Cortex of kidney (tissue), 1 donor: ENCODE measurements at places on chromosomes 5 and 9.

DNA sequence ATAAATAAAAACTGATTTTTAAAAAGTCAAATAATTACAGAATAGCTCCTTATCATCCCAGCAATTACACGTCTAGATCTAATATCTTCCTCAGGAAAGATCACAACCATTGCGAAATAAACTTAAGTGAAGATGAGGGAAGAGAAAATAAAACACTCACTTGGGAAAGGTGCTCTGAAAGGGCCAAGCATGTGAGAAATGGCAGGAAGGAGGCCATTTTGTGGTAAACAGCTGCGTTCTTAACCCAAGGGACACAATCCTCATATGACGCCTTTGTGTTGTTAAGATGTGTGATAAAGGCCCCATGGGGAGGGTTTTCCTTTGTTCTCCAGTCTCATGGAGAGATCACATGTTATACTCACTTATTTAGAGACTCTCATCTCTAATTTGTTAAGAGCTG is 32.5 kb downstream of the JAKMIP2 start:
- no peak for DNase-seq

- DNase-seq, result no peak
Observed at GRCh38 chr5:93572101-93572607, 8.9 kb downstream of the NR2F1-AS1 start.

DNA sequence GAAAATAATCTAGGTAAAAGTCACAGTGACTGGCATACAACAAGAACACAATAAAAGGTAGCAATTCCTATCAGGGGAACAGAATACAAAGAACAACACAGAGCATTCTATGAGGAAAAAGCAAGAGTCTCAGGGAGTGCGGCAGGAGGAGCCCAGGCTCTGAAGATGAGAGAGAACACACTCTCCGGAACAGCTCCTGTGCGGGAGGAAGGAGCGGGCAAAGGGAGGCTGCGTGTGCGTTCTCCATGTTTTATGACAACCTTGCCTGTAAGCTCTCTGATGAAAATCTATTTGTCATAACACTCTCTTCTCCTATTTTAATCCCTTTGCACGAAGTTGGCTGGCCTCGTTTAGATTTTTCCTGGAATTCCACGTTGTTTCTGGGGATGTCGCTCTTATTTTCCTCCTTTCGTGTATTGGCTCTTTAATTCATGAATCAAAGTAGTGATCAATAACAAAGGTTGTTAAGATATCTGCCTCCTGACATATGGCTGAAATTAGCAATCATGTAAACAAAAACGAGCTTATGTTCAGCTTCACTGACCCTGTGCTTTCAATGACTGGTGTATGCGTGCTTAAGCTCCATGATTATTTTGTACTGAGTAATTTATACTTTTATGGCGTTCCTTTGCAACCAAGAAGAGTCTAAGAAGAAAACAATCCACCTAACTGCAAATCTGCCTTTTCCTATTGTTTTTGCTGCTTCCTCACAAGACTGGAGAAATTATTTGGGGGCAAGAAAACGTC is 109.5 kb downstream of the MYO10 start:
- no peak for DNase-seq

- DNase-seq, result no peak
Observed at GRCh38 chr9:13083963-13084528, 195.4 kb downstream of the MPDZ start.

- no peak for DNase-seq
Observed at GRCh38 chr5:113562828-113563400, 49.4 kb downstream of the YTHDC2 start.

GRCh38 chr9:132160802-132161742 is 786 bp upstream of the NTNG2 start:
- no peak for DNase-seq

GRCh38 chr9:74132986-74133385 is 364.1 kb upstream of the RORB start:
- no peak for DNase-seq

GRCh38 chr5:173472784-173473278 is 143.6 kb downstream of the BOD1 start:
- DNase-seq, result no peak

DNA sequence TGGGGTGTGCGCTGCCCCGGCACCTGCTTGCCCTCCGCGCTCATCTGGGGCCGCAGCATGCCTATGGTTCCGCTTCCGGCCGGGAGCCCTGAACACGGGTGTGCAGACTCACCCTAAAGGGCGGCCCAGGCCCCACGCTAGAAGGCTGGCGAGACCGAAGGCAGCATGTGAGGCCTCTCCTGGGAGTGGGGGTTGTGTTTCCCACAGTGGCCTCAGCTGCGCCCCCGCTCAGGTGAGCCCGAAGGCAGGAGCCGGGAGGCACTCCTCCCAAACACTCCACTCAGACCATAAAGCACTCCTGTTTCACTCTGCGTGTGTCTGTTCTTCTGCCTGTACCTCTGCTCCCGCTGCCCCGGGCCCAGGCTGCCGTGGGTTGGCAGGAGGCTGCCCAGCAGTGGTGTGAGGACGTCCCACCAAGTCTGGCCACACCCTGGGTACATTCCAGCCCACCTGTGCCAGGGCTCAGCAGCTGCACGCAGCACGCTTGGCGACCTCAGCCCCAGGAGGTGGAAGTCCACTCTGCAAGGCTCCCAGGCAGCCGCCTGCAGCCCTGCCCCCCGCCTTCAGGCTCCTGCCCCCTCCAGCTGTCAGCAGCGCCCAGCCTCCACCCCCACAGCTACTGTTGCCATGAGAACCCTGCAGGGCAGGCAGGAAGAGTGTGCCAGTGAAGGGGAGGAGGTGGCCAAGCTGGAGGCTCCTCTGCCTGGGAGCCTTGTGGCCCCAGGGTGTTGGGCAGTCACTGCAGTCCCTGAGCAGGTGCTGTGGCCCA is 1.2 kb upstream of the AJM1 start:
- DNase-seq, result no peak

- no peak for DNase-seq
Observed at GRCh38 chr9:127224883-127225739, 39.5 kb upstream of the GARNL3 start.

DNA sequence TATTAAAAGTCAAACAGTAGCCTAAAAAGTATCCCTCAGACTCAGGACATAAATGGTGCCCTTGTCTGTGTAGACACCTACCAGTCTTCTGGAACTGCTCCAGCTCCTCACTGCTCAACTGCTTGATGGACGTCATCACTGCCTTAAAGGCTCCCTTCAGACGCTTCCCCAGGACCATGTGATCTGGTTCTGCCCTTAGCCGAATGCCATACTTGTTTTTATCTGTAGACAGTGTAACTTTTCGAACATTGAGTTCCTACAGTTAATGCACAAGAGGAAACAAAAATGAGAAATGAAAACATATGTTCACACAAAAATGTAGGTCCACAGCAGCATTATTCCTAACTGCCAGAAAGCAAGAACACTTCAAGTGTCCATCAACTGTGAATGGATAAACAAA is 46.2 kb downstream of the IARS1 start:
- DNase-seq, result no peak

DNA sequence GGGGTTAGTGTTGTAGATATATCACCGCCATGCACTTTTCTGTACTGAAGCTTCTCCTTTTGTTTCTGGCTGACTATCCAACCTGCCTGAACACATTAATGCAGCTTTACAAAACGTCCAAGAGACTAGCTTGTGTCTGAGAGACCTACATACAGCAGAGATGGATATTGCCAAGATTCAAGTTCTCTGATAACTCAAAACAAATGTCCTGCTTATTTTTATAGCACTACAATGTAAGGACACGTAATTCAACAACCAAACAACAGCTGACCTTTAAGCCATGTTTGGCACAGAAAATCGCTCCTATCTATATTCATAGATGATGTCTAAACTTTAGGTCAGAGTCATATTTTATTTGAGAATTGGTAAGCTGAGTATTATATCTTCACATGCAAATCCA is 76.2 kb upstream of the NTRK2 start:
- DNase-seq, result no peak

DNA sequence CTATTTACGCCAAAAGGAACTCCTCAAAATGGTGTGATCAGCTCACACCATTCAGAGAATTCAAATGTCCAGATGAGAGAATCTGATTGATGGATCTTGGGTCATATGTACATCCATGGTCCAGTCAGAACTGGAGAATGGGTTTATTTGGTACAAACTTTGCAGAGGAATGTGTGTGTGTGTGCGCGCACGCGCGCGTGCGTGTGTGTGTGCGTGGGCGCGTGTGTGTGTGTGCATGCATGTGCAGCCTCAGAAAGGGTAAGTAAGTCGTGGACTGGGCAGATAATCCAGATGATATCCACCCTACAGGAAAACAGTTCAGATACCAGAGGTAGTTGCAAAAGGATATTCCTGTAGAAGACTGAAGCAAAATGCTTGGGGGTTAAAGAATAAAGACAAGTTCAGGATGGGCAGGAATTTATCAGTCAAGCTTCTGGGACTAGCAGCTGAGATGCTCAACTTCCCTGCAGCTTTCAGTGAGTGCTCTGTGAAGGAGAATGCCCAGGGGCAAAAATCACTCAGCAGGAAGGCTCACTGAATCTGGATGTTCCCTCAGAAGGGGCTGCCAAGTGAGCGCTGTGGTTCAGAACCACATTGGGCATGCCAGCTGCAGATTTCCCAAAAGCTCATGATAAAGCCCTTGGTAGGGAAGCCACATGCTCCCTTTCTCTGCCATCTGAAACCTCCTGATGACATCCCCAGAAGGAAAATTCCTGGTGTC is 440.5 kb upstream of the SGCD start:
- no peak for DNase-seq

- DNase-seq, result no peak
Observed at GRCh38 chr9:70492319-70492777, 77.9 kb upstream of the KLF9 start.

DNA sequence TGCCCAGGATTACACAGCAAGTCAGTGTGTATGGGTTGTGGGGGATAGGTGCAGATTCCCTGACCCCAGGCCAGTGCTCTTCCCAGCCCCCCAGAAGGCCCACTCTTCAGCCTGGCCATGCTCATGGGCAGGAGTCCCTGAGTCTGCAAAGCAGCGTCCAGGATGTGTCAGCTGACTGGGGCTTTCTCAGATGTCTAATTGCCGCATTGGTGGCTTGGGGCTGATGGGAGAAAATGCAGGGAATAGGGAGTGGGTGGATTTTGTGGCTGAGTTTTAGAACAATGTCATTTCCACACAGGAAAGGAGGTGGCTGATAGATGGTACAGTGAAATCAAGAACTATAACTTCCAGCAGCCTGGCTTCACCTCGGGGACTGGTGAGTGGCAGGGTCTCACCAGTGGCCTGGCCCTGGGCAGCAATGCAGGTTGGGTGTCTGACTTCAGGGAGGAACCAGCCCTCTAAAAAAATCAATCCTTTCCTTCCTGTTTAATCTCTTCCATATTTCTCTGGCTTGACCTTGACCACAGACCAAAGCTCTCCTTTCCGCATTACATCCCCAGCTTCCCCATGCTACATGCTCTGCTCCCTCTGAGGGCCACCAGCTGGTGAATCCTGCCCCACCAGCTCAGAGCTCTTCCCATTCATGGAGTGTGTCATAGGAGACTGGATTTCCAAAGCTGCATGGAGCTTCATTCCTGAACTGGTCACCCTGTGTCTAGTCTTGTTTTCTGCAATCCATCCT is 14.2 kb downstream of the GLIPR2 start:
- no peak for DNase-seq

DNA sequence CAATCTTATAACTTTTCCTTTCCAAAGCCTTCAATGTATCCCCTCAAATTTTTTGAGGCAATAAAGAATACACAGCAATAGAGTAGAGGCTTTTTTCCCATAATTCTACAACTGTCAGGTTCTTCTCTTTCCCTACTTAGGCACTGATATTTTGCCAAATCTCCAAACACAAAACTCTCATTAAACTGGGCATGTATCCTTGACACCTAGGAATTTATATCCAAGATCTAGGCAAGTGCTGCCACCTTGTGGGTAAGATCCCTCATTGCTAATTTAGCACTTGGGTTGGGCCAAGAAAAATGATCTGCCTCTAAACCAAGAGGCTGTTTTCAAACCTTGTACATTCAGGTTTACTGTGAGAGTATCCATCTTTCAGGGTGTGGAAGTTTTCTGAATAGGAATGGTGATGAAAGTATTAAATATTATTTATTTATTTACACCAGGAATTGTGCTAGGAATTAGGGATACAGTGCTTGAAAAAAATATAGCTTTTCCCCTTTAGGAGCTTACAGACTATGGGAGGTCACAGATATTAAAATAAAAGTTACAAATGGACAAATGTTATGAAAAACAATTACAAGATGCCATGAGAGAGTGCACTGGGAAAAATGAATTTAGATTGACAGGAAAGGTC is 17.6 kb downstream of the TSTD2 start:
- DNase-seq, result no peak

GRCh38 chr5:10304932-10305331 is 2.8 kb downstream of the CMBL start:
- no peak for DNase-seq
